Activated CD4-positive, alpha-beta memory T cell treated with anti-CD3 and anti-CD28 coated beads for 36 hours (primary cell): ENCODE measurements at places on chromosomes 3 and 15. TPM values are rescaled to one million over a fixed set of nuclear protein-coding genes. Genes with fewer than 3 reads are reported as not detected.

GRCh38 chr15:34606545-34606944 lies 23.1 kb upstream of the GOLGA8B start:
- no peak for DNase-seq

GRCh38 chr3:97089621-97090020 lies 275.2 kb downstream of the EPHA6 start:
- no peak for DNase-seq

The CPB1 gene
- not detected for total RNA-seq

The CDV3 gene
- 209 TPM for total RNA-seq
